ENCODE measurements at places on chromosomes 5 and 9.

DNA sequence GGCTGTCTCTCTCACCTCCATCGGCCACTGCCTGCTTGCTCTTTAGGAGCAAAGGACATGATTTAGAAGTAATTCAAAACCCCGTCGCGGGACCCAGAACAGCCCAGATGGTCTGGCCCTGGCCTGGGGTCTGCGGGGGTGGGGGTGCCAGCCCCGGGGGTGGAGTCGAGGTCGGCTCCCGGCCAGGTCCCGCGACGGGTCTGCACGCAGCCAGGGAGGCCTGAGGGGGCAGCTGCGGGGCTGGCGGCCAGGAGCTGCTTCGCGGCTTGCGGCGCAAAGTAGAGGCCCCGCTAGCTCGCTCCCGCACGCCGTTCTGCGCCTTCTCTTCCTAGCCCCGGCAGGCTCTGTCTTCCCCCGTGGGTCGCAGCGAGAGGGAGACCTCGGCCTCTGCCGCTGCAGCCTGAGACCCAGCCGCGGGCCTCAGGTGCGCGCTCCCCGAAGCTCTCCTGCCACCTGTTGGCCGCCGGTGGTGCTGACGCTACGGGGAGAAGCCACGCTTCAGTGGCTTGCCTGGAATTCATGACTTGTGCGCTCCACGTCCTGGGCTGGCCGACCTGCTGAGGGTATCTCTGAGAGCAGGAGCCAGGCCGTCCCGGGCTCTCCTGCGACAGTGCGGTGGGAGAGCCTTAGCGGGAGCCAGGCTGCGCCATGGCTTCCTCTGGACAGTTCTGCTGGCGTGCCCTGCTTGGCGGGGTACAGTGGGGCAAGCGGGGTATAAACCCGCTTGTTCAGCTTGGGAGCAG is 157.2 kb upstream of the PITX1 start:
- peak; percentile 92 for DNase-seq

DNA sequence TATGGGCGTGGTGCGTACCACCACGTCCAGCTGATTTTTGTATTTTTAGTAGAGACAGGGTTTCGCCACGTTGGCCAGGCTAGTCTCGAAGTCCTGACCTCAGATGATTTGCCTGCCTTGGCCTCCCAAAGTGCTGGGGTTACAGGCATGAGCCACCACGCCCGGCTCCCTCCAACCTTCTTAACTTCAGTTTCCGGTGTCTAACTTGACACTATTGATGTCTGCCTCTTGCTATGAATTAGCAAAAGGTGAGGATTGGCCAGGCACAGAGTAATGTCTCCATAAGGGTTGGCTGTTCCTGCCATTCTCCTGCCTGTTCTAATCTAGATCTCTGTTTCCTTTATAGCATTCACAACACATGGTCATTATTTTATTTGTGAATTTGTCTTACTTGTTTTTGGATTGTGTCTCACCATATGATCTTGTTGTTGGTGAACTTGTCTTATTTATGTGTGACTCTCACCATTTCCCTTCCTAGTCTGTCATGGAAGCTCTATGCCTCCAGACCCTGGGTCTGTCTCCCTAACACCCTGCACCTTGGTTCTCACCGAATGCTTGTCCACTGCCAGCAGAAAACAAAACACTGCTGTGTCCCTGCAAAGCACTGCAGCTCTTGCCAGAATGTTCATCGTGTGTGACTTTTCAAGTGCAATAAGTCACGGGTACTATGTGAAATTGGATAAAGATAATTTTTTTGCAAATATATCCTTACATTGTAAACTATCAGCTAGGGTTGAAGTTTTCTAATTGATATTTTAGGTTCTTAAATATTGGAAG is 26.0 kb downstream of the BASP1 start:
- no peak for DNase-seq

DNA sequence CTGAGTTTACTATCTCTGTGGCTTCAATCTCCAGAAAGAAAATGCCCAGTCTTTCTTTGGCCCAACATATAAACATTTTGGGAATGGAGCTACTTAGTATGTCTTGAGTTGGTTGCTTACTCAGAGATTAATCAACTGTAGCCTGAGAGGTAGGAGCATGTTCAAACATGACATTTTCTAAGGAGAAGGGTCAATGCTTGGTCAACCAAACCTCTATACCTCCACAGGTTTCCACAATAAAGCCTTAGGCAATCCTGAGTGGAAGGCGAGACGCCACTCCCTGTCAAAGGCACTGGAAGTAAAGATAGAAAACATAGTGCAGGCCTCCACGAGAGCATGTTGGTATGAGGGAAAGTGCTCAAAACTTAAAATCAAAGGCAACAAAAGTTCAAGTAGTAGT is 411.4 kb downstream of the KCTD16 start:
- DNase-seq: no peak

- no peak for DNase-seq
These were observed 26.4 kb downstream of the ANXA6 start for GRCh38 chr5:151130922-151131891.

GRCh38 chr5:58961631-58962280 is 378.9 kb downstream of the RAB3C start:
- no peak for DNase-seq

DNA sequence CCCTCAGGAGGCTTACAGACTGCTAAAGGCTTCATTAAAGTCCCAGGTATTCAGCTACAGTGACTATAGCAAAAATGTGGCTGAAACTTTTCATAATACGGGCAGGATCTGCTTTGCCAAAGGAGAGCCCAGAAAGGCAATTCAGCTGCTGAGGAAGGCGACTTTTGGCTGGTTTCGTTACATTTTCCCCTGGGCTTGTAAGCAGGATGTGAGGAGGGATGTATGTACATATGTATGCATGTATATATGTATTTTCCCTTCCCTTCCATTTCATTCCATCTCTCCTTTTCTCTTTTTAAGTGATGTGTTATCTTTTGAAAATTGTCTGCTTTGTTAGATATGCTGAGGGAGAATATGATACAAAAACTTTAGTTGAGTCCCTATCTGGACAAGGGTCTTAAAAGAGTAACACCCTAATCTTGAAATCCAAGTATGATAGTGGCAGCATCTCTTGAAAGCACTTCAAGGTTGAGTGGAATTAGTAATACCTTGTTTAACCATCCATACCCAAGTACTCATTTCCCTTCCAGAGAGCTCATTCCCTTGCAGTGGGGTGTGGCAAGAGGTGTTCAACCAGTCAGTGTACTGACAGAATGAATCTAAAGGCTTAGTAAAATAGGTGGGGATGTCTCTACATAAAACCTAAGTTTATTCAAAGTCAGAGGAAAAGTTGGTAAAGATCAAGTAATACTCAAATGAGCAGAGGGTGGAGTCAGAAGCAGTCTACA is 28.7 kb downstream of the RAD1 start:
- no peak for DNase-seq

GRCh38 chr5:115673596-115673995 is 47.8 kb upstream of the TMED7 start:
- DNase-seq: no peak

DNA sequence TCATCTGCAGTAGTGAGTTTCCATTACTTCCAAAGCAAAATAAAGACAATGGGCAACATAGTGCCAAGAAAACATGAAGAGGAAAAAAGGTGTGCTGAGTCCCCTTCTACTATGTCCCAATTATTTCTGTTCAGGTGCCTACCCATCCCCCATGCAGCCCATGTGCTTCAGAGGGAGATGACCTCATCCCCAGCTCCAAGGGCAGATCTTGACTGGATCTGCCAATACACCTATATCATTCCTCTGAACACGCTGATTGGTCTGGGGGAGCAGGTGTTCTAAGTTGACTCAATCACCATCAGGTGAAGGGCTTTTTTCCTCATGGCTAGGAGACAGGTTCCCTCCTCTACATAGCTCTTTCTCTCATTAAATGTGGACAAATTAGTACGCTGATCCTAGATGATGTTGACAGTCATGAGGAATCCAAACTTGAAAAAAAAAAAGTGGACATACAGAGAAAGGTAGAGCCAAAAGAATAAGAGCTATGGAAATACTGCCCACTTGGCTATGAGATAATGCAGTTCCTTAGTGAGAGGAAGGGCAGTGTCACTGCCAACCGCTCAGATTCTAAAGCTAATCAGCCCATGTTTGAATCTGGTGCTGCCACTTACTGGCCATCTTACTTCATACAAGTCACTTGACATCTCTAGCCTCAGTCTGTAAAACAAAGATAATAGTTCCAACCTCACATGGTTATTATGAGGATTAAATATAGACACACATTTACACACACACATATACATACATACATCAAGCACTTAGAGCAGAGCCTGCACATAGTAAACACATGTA is 23.1 kb downstream of the PRELID2 start:
- no peak for DNase-seq

DNA sequence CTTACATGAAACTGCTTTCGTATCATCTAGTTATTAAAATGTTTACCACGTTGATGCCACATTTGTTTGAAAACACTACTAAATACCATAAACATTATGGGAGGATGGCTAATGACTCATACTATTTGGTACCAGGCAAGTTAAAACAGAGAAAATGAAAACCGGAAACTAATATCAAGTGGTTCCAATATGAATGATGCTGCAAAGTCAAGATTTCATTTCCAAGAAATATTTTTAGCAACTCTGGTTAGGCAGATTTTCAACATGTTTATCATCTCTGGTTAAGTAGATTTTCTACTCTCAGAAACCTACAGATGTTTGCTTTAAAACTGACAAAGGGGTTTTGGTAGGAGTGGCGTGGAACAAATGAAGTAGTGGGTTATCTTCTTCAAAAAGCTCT is 4.9 kb upstream of the F2R start:
- DNase-seq: no peak

- no peak for DNase-seq
These were observed 37.4 kb upstream of the SRP19 start for GRCh38 chr5:112823656-112824055.

- DNase-seq: peak; percentile 44
These were observed 1.9 kb downstream of the NR5A1 start for GRCh38 chr9:124505006-124505900.

- no peak for DNase-seq
These were observed 10.0 kb downstream of the PCDHGA12 start for GRCh38 chr5:141440341-141440740.

- DNase-seq: no peak
These were observed 5.8 kb downstream of the UNC5A start for GRCh38 chr5:176816043-176816745.

DNA sequence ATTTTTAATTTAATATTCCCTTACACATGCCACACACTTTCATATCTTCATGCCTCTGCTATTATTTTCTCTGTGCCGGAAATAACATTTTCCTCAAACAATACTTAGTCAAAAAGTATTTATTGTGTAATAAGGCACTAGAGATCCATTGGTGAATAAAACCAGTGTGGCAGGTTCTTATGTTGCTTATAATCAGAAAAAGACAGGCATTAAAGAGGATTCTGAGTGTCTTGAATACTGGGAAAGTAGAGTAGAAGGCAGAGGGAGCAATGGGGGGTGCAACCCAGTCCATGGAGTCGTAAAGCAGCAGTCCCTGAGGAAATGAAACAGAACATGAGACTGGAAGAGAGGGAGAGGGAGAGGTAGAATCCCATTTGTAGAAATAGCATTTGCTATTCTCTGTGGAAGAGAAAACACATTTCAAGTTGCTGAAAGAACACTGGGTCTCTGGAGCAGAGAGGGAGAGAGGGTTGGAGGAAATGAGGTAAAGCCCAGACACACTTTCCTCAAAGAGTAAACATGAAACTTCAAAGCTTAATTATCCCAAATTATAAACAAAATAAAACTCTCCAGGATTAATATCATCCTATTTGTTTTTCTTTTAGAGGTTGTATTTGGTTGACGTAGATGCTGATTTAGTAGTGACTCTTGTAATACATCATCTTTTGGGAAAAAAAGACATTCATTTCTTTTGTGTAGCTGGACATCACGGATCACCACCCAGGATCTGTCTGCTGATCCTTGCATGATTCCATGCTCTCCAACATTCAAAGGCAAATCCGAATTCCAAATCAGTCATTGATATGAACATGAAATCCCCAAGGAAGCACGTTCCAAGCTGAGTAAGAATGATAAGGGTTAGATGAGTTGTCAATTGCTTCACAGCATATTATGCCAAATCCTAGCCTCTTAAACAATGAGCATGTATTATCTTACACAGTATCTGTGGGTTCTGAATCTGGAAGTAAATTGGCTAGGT is 37.4 kb upstream of the GRAMD2B start:
- DNase-seq: no peak

GRCh38 chr5:73282923-73283322 is 109.9 kb downstream of the TMEM174 start:
- no peak for DNase-seq

DNA sequence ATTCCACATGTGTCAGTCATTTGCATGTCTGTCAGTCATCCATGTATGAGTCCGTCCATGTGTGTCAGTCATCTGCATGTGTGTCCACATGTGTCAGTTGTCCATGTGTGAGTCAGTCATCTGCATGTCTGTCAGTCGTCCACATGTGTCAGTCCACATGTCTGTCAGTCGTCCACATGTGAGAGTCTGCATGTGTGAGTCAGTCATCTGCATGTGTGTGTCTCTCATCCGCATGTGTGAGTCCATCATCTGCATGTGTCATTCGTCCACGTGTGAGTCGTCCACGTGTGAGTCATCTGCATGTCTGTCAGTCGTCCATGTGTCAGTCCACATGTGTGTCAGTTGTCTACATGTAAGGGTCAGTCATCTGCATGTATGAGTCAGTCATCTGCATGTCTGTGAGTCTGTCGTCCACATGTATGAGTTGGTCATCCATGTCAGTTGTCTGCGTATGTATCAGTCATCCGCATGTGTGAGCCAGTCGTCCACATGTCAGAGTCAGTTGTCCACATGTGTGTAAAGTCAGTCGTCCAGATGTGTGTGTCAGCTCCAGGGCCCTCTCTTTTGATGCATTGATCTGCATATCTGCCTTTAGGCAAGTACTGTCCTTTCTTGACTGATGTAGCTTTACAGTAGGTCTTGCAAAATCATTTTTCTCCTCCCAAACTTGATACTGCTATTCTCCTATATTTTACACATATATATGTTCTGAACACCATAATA is 72.5 kb upstream of the CACNA1B start:
- DNase-seq: no peak

DNA sequence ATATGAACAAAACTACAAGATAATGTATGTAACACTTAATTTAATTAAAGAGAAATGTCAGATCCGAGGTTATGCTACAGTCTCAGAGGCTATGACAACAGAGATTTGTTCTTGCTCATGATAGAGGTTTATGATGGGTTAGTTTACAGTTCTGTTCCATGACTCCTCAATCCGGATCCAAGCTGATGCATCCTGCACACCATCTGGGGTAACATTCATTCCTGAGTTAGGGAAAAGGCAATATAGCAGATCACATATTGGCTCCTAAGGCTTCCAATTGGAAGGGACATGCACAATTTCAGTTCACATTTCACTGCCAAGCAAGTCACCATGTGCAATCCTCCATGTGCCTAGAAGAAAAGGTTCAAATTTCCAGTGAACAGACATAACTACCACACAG is 40.4 kb downstream of the ABLIM3 start:
- no peak for DNase-seq

- DNase-seq: no peak
These were observed 622.4 kb downstream of the CHSY3 start for GRCh38 chr5:130526708-130527107.

- no peak for DNase-seq
These were observed 308.0 kb downstream of the MCTP1 start for GRCh38 chr5:94976853-94977252.

GRCh38 chr5:122362361-122362760 is 50.3 kb downstream of the SNCAIP start:
- DNase-seq: no peak
